ENCODE measurements at places on chromosomes 7 and 10. TPM values are rescaled to one million over a fixed set of nuclear protein-coding genes. Genes with fewer than 3 reads are reported as not detected.

The NEUROG3 gene
- not detected for total RNA-seq

The CTBP2 gene
- 61.5 TPM for total RNA-seq

The NEURL1 gene
- total RNA-seq, result 4.6 TPM

The MRLN gene
- total RNA-seq, result not detected

The PPP1R9A gene
- total RNA-seq, result 25.7 TPM

DNA sequence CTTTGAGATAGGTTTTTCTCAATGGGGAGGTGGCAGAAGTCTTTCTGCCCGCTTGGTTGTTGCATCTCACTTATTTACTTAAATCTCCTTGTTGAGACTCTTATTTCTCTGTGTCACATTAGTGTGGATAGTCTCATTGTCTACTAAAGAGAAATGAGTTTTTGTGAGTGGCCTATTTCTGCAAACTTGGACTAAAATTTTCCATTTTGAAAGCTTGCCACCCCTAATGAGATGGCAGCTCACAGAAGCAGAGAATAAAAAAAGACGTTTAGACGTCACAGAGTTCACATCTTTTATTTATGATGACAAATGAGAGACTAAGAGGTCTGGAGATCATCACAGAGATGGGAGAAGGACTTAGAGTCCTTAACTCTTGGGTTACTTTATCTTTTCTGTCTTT is 262.7 kb upstream of the PHYHIPL start:
- H3K4me3 ChIP-seq, result no peak overlapping the region
- DNase-seq, result no peak
- H3K36me3 ChIP-seq, result no peaks in the 10 kb centered on the region
- no peaks in the 10 kb centered on the region for H3K4me1 ChIP-seq
- H3K27ac ChIP-seq, result no peak overlapping the region

DNA sequence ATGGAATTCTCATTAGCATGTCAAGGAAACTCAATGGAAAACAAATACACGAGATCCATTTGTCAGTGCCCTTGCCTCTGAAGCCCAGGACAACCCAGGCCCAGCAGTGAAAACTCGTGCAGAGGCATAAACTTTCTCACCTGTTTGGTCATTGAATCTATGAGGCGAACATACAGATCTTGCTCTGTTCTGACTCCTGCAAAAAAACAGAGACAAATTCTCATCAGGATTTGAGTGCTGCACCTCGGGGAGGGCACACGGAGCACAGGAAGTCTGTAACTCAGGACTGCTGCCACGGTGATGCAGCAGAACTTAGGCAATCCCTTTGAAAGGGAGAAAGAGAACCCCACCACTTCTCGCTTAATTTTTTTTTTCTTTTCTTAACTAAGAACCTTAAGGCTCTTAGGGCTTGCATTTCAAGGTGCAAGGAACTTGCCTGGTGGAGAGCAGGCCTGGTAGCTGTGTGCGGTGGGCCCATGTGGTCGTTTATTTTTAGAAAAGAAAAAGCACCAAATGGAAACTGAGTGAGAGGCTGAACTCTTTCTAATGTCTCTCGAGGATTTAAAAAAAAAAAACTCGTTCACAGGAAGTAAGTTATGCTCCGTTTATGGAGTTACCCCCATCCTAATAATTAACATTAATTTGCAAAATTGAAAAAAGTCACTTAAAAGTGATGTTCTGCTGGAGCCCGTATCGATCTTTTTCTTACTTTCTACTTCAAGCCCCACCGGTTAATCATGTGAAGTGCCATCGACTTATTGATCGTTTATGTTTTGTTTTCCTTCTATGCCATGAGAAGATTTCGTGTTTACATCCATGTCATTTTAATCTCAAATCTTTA is 1.8 kb downstream of the EBF3 start:
- no peaks in the 10 kb centered on the region for H3K36me3 ChIP-seq
- H3K27ac ChIP-seq, result no peak overlapping the region
- no peak for DNase-seq
- H3K27me3 ChIP-seq, result peaks cover 90% of the 10 kb centered on the region

DNA sequence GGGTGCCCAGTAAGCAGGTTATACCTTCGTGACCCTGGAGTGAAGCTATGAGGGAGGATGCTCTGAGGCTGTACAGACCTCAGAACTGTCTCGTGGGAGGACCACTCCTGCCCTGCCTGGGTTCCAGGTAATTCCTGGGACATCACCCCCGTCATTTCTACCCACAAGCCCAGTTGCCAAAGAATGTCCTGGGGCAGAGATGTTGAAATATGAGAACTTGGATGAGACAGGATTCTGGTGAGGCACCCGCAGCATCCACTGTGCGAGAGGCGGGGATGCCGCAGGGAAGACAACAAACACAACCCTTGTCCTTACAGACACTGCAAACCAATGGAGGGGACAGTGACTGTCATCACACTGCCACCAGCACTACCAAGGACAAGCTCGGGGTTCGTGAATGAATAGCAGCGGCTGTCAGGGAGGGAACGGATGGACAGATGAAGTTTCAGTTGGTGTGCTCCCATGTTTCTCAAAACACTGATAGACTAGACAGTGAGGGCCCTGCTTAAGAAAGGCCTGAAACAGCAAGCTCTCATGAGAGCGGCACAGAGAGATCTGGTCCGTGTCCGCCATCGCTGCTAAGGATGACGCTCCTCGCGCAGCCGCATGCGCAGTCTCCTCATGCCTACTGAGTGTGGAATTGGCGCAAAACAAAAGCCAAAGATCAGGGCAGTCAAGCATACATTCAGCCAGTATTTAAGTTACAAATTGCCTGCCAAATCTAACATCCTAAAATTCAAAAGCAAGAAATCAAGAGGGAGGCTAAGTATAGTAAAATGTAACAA is 82.0 kb upstream of the RHEB start:
- H3K36me3 ChIP-seq, result no peaks in the 10 kb centered on the region
- no peak overlapping the region for H3K27ac ChIP-seq
- no peak overlapping the region for H3K4me3 ChIP-seq
- H3K27me3 ChIP-seq, result no peaks in the 10 kb centered on the region

DNA sequence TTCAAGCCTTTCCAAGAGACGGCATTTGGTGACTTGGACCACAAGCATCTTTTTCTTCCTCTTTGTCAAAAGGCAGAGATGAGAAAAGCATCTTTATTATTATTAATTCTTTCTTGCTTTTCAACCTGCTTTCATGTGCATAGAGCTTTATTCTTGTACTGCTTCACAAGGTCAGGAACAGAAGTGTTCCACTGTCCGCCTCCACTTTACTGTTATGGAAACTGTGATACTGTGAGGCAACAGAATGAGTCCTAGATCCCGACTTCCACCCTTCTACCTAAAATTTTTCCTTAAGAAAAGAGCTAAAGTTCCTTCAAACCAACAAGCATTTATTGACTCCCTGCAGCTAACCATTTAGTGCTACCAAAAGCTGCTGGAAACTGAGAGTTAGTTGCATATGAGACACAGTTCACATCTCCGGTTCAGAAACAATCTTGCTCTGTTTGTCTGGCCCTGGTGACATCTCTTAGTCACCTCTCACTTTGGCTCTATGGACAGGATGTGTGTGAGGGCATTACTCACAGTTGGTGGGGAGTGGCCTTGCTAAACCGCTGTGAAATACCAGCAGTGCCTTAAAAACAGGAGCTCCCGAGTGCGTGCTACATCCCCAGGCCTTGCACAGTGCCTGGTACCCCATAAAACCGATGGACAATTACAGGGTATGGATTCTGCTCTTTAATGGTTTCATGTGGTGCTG is 77.1 kb upstream of the TRIL start:
- H3K27me3 ChIP-seq, result no peaks in the 10 kb centered on the region
- H3K4me3 ChIP-seq, result no peak overlapping the region
- no peak for DNase-seq
- H3K36me3 ChIP-seq, result no peaks in the 10 kb centered on the region
- H3K27ac ChIP-seq, result no peak overlapping the region
- H3K4me1 ChIP-seq, result no peaks in the 10 kb centered on the region

GRCh38 chr7:101690061-101690460 is 61.0 kb upstream of the MYL10 start:
- peaks cover 7% of the 10 kb centered on the region for H3K4me1 ChIP-seq
- no peaks in the 10 kb centered on the region for H3K36me3 ChIP-seq
- H3K27me3 ChIP-seq, result no peaks in the 10 kb centered on the region
